Progenitor cell of endocrine pancreas (in vitro differentiated cells): ENCODE measurements at places on chromosomes 5 and 9. TPM values are rescaled to one million over a fixed set of nuclear protein-coding genes. Genes with fewer than 3 reads are reported as not detected.
A peak's percentile ranks its signal among the peaks of the same experiment; 100 is the strongest.

- H3K27me3 ChIP-seq: peaks cover 21% of the 10 kb centered on the region
- no peaks in the 10 kb centered on the region for H3K36me3 ChIP-seq
- H3K27ac ChIP-seq: no peak overlapping the region
- no peaks in the 10 kb centered on the region for H3K4me1 ChIP-seq
- no peak for DNase-seq
These were observed 4.6 kb downstream of the ADAMTSL2 start for GRCh38 chr9:133538851-133539833.

Gene C9
- not detected in 2 replicates for total RNA-seq

DNA sequence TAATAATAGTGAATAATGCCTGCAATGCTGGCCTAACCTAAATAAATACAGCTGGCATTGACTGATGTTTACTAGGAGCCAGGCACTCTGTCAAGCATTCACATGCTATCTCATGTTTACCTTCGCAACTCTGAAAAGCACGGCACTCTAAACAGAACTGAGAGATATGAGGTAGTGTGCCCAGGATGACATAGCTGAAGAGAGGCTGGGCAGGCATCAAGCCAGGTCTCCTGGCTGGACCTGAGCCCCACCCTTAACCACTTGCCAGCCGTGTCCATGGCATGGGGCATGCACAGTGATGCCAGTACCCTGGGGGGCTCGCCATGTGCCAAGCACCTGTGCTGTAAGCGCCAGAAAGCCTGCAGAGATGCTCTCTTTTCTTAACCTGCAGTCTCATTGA is 119.4 kb upstream of the MVB12B start:
- H3K4me3 ChIP-seq: no peak overlapping the region
- H3K36me3 ChIP-seq: no peaks in the 10 kb centered on the region
- DNase-seq: no peak

DNA sequence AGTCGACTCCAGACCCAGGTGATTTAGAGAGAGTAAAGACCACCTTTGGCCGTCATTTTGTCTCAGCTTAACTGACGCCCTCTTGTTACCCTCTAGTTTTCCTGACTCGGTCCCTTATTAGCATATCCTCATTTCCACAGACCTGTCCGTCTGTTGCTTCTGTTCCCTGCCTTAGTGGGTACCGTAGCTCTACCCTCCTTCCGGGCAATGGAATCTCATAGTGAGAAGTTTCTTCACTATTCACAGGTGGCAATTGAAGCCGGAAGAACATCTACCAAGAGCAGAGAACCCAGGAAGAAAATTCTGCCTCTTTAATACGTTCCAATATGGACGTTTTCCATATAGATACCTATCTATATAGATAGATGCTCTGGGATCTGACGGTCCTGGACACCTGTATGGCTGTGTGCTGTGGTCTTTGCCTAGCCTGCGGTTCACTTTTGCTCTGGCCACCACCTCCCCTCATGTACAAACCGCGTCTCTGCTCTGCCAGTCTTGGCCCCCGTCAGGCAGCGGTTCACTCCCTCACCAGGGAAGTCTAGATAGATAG is 652 bp upstream of the TMEM161B start:
- no peak for DNase-seq
- H3K27ac ChIP-seq: peak overlapping the region; percentile 97
- peaks cover 27% of the 10 kb centered on the region for H3K36me3 ChIP-seq
- peaks cover 18% of the 10 kb centered on the region for H3K4me1 ChIP-seq
- peak overlapping the region; percentile 99 for H3K4me3 ChIP-seq

DNA sequence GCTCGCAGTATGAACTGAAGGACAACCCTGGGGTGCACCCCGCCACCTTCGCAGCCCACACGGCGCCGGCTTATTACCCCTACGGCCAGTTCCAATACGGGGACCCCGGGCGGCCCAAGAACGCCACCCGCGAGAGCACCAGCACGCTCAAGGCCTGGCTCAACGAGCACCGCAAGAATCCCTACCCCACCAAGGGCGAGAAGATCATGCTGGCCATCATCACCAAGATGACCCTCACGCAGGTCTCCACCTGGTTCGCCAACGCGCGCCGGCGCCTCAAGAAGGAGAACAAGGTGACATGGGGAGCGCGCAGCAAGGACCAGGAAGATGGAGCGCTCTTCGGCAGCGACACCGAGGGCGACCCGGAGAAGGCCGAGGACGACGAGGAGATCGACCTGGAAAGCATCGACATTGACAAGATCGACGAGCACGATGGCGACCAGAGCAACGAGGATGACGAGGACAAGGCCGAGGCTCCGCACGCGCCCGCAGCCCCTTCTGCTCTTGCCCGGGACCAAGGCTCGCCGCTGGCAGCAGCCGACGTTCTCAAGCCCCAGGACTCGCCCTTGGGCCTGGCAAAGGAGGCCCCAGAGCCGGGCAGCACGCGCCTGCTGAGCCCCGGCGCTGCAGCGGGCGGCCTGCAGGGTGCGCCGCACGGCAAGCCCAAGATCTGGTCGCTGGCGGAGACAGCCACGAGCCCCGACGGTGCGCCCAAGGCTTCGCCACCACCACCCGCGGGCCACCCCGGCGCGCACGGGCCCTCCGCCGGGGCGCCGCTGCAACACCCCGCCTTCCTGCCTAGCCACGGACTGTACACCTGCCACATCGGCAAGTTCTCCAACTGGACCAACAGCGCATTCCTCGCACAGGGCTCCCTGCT is 3.8 kb downstream of the IRX1 start:
- no peak overlapping the region for H3K27ac ChIP-seq
- DNase-seq: no peak
- H3K4me1 ChIP-seq: peaks cover 17% of the 10 kb centered on the region
- peaks cover 82% of the 10 kb centered on the region for H3K27me3 ChIP-seq

Gene ELAVL2
- 1.7 and 2.2 TPM in 2 replicates for total RNA-seq

GRCh38 chr9:2742214-2742613 is 24.9 kb downstream of the KCNV2 start:
- H3K4me1 ChIP-seq: peaks cover 9% of the 10 kb centered on the region
- DNase-seq: no peak
- no peak overlapping the region for H3K27ac ChIP-seq
- no peak overlapping the region for H3K4me3 ChIP-seq

GRCh38 chr5:171669571-171669970 is 116.0 kb upstream of the SMIM23 start:
- H3K4me1 ChIP-seq: no peaks in the 10 kb centered on the region
- H3K27me3 ChIP-seq: peaks cover 12% of the 10 kb centered on the region
- H3K36me3 ChIP-seq: no peaks in the 10 kb centered on the region
- H3K4me3 ChIP-seq: no peak overlapping the region
